Skeletal muscle cell (primary cell): ENCODE measurements at places on chromosomes 12 and 14.

- DNase-seq, result no peak
Measured at GRCh38 chr14:90349739-90350138, 18.0 kb upstream of the NRDE2 start.

DNA sequence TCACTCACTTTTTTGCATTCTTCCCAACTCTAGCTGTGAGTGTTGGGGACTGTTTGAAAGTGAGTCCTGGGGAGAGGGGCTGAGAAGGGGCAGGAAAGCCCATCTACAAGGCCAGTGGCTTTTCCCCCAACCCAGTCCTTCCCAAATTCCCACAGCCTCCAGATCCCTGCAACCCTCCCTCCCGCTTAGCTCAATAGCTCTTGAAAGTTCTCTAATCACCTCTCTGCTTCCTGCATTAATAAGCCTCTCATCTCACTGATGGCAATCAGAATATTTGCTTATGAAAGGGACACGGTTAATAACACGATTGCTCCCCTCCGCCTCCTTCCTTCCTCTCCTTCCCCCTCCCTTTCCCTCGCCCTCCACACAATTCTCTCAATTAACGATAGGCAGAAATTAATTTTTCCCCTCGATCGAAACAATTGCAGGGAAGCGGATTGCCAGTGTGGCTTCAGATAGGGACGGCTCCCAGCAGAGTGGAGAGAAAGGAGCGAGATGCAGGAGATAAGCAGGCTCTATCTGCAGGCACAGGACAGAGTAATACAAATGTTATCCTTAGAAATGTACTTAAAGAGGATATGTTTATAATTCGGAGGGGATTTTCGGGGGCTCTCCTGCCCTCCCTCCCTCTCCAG lies 15.1 kb upstream of the GPATCH2L start:
- no peak for DNase-seq

- DNase-seq, result no peak
Measured at GRCh38 chr12:110100315-110100970, 23.7 kb upstream of the IFT81 start.

DNA sequence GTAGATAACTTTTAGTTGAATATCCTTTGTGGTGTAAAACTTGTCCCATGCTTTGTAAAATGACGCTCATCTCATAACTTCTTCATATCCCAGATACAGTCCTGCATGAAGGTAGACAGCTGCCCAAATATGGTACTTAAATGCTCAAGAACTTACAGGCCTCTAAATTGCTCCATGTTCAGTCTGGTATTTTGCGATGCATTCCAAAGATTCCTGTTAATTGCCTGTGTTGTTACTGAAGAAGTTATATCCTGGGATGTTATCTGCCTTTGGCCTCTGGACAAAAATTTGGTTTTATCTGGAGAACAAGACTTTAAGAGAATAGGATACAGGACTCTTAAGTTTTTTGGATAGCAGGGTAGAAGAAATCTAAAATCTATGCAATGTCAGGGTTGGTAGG lies 473.0 kb downstream of the PCNX1 start:
- DNase-seq, result no peak

GRCh38 chr14:33836203-33836899 lies 114.5 kb downstream of the EGLN3 start:
- no peak for DNase-seq

GRCh38 chr12:4320497-4320852 lies 538 bp upstream of the TIGAR start:
- DNase-seq, result no peak

- DNase-seq, result no peak
Measured at GRCh38 chr12:71426300-71427047, 13.1 kb upstream of the LGR5 start.

GRCh38 chr12:26870491-26871419 lies 37.8 kb upstream of the ITPR2 start:
- DNase-seq, result peak; percentile 9

DNA sequence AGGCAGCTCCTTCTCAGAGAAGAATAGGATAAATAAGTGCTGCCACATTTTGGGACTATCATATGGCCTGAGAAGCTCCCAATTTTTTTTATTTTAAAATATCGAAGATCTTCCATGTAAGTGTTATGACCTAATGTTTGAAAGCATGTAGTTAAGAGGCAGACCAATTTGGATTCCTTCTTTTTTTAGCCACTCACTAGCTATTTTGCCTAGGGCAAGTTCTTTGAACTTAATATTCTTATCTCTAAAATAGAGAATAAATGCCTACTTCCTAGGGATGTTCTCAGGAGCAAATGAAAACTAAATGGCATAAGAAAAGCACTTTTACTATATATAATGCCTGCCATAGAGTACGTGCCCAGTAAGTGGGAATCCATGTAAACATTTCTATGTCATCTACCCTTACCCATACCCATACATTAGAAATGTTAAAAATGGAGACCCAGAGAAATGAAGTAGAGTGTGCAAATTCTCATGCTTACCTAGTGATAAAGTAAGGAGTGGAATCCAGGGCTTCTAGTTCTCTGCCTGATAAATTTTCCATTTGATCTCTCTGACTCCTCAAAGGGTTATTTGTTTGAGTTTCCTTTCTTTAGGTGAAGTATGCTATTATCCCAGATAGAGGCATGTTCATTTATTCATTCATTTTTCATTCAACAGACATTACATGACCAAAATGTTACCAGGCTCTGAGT lies 148.3 kb downstream of the TGFB3 start:
- no peak for DNase-seq
